ENCODE measurements at places on chromosomes 16 and 17.
A peak's percentile ranks its signal among the peaks of the same experiment; 100 is the strongest.

DNA sequence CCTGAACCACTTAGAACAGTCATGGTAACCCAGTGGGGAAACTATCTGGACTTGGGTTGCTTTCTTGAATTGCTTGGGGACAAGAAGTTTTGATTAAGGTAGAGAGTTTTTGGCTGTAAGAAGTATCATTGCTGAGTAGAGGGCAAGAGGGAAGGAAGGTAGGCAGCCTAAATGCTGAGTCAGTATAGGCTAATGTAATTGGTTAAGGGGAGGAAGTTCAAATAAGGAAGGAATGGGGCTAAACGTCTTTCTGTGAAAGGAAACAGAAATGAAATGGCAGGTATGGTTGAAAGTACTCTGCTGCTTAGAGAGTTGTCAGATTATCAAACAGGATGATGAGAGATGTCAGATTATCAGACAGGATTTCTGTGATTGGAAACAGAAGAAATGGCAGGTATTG lies 20.3 kb downstream of the KPNB1 start:
- no peak for DNase-seq

DNA sequence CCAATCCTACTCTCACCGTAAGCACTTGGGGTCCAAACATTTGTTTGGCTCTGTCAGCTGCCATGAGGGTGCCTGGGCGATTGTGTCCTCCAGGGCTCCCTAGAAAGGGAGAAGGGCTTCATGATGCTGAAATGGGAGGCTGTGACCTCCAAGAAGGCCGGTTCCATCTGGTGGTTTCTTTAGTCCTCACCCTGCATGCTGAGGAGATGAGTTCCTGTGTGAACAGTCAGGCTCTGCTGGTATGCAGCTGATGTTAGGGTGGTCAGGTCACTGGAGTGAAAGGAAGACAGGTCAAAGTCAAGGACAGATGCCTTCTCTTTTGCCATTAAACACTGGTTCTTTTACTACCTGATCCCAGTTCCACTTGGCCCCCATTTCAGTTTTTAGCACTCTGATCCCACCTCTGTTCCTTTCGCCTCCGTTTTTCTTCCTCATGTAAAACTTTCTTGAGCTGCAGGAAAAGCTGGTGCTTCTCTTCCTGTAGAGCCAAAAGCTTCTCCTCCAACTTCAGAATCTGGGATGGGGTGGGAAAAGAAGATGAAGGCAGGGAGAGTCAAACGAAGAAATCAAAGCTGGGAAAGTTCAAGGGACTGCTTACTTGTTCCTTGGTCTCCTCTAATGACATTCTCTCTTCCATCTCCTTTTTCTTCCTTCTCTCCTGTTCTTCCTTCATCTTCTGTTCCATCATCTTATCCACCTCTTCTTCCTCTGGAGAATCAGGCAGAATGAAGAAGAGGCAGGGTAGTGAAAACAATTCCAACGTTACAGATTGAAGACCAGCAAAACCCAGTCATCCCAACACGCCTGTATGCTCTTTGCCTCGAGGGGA lies 1.1 kb downstream of the GPS2 start:
- DNase-seq, result no peak

GRCh38 chr17:2821868-2822267 lies 25.6 kb downstream of the RAP1GAP2 start:
- DNase-seq, result no peak

DNA sequence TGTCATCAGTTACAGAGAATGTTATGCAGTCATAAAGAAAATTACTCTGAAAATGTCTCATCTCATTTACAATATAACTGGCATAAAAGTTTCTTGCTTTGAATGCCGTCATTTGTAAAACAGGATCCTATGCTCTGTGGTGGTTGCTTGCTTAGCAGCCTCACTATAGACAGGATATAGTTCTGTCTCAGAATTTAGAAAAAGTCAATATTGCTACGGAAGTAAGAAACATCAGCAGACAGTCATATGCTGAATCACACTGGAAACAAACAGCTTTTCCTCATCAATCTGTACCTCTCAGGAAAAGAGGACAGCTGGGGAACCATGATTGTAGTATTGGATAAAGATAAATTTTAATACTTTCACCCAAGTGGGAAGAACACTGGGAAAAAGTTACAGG lies 105.5 kb downstream of the MYO1D start:
- DNase-seq, result no peak

- DNase-seq, result no peak
Measured at GRCh38 chr17:82180776-82181528, 31.7 kb downstream of the CCDC57 start.

- DNase-seq, result no peak
Measured at GRCh38 chr17:80499560-80499959, 23.2 kb upstream of the NPTX1 start.

- DNase-seq, result no peak
Measured at GRCh38 chr16:83674931-83675535, 132.7 kb upstream of the HSBP1 start.

GRCh38 chr16:27285676-27286196 lies 17.2 kb upstream of the NSMCE1 start:
- DNase-seq, result no peak

GRCh38 chr17:75010683-75011400 lies 1.6 kb upstream of the MRPL58 start:
- DNase-seq, result peak; percentile 16

- DNase-seq, result no peak
Measured at GRCh38 chr16:86619239-86619794, 41.0 kb downstream of the FOXL1 start.

DNA sequence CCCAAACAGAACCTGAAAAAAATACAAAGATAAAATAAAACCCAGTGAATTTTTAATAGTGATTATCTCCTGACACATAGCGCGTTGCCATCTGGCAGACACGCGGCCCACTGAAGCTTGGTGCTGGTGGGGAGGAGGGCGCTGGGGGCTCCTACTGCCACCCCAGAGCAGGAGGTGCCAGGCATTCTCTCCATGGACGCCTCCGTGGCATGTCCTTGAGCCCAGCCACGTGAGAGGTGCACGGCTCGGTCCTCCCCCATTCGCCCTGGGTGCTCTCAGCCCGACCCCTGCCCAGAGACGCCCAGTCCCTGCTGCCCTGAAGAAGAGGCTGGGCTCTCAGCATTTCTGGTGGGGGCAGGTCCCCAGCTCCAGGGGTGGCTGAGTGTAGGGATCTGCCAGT lies 142.2 kb upstream of the GSE1 start:
- no peak for DNase-seq

- DNase-seq, result no peak
Measured at GRCh38 chr17:76536511-76537287, 810 bp downstream of the CYGB start.

DNA sequence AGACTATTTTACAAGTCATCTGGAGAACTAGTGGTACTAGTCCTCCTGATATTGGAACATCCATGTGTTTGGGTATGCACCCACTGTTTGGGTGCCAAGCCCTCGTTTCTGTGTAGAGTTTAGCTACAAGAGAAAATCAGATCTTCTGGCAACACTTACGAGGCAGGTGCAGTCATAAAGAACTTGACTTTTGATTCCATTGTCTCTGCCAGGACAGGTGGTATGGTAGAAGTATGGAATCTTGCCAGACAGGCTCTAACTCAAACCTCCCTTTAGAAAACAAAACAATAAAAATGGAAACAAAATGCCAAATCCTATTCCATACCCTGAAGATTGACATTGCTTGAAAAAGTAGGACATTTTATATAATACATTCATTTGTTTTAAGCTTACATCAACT lies 16.0 kb downstream of the RNF43 start:
- DNase-seq, result no peak

DNA sequence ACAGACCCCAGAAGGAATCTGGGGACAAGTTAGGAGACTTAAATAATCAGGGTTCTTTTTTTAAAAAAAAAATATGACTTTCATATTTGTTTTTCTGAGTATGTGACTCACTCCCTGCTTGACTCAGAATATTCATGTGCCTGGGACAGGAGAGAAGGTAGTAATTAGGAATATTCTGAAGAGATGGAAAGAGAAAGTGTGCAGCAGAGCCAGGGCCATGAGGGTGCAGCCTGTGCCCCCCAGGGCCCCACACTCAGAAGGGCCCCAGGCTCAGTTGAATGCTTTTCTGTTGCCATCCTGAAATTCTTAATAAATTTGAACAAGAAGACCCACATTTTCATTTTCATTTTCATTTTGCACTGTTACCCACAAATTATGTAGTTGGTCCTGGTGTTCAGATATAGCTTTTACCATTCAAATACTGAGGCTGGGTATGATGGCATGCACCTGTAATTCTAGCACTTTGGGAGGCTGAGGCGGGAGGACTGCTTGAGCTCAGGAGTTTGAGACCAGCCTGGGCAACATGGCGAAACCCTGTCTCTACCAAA lies 11.5 kb upstream of the LONP2 start:
- no peak for DNase-seq

- no peak for DNase-seq
Measured at GRCh38 chr17:81422776-81423697, 27.8 kb downstream of the BAHCC1 start.

- no peak for DNase-seq
Measured at GRCh38 chr17:44915862-44916780, 821 bp upstream of the GFAP start.

GRCh38 chr16:55437625-55438024 lies 41.4 kb upstream of the MMP2 start:
- DNase-seq, result peak; percentile 40

DNA sequence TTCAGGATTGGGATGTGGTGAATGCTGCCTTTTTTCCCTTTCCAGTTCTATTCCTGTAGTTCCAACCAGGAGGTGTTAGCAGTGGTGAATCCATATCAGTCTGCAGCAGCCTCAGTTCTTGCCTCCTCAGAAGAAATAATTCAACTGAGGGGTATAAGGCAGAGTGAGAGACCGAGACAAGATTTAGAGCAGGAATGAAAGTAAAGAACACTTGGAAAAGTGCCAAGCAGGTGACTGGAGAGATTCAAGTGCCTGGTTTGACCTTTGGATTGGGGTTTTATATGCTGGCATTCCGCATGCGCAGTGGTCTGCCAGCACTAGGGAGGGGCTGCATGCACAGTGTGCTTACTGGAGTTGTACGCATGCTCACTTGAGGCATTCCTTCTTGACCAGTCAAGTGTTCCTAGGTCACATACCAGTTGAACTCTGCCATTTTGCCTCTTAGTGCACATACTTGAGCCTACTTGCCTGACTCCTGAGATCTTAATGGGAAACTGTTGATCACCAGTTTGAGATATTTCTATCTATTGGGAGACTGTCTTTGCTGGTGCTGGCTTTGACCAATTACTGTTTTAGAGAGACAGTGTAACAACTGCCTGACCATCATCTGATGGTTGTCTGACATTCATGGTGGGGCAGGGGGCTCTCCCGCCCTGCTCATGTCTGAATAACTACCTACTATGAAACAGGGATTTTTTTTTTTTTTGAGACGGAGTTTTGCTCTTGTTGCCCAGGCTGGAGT lies 680 bp upstream of the CCL15 start:
- DNase-seq, result no peak

DNA sequence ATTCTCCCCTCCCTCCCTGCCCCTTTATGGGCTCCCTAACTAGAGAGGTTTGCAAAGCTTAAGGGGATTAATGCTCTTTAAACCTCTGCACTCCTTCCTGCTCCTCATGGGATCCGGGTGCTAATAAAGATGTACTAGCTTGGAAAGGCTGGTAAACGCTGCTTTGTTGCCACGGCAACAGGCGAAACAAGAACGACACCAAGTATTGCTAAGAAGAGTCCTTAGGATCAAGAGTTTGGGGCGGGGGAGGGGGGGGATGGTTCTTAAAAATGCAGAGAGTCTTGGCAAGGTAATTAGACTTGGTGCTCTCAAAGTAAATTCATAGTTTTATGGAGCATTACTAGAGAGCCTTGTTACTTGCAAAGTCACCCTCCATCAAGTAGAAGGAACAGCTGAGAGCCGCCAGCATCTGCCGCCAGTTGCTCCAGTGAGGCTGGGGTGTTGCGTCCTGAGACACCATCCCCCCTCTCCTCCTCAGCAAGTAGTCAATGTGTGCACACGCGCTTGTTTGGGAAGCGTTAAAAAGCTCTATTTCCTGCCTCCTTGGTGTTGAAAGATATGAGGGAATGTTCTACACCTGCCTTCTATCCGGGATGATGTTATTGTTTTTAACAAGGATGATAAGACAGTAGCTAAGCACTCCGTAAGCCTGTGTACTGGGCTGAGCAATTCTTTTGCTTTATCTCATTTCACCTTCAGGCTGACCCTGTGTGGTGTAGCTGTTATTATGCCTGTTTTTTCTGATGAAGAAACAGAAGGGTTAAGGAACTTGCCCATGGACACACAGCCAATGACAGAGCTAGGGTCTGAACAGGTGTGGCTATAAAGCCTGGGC lies 190.9 kb downstream of the CCDC182 start:
- DNase-seq, result no peak

- no peak for DNase-seq
Measured at GRCh38 chr16:52757746-52758472, 211.0 kb upstream of the TOX3 start.

DNA sequence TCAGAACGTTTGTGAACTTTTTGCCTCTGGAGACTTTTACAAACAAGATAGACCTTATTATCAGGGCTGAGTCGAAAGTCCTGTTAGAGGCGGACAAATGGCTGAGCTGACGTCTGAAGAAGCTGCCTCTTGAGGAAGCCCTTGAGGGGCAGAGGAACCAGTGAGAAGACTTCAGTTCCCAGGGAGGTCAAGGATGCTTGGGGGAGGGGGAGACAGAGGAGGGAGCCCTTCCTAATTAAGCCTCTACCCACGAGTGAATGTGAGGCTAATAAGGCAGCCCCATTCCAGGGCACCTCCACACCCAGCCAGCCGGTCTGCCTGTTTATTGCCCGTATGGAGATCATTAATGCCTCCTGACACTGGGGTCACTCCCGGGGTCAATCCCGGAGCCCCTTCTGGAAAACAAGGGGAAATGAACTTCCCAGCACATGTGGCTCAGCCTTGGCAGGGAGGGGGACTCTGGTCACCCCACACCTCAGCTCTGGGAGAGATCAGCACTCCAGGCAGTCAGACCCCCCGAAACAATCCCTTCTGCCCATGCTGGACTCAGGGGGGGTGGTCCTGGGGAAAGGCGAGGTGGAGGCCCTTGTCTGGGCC lies 9.2 kb upstream of the TBX4 start:
- DNase-seq, result no peak

DNA sequence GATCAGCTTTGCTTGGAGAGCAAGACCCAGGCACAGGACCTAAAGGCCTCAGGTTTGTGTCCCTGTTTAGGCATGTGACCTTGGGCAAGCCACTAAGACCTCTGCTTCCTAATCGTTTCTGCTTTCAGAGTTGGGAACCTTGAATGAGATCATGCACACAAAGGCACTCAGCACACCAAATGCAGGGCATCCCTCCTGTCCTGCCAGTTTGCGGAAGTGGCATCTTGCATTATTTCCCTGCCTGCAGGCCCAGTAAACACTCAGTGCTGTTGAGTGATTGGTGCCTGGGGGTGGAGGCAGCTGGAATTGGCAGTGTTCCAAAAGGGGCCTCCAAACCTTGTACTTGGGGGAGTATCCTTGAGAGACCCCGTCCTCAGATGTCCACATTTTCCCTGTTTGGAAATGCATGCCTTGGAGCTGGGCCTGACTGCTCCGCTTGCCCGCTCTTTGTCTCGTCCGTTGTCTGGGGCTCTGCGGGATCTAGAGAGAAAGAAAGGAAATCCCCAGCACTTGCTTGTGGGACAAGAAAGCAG lies 28.7 kb downstream of the MRM1 start:
- no peak for DNase-seq

- peak; percentile 61 for DNase-seq
Measured at GRCh38 chr16:22318690-22319358, 21.6 kb downstream of the POLR3E start.

- no peak for DNase-seq
Measured at GRCh38 chr16:13471036-13471435, 448.9 kb upstream of the ERCC4 start.
